Activated CD4-positive, alpha-beta T cell treated with anti-CD3 and anti-CD28 coated beads, Interleukin-2, amount 50 U/mL, for 48 hours (primary cell): ENCODE measurements at places on chromosomes 2 and 18.

DNA sequence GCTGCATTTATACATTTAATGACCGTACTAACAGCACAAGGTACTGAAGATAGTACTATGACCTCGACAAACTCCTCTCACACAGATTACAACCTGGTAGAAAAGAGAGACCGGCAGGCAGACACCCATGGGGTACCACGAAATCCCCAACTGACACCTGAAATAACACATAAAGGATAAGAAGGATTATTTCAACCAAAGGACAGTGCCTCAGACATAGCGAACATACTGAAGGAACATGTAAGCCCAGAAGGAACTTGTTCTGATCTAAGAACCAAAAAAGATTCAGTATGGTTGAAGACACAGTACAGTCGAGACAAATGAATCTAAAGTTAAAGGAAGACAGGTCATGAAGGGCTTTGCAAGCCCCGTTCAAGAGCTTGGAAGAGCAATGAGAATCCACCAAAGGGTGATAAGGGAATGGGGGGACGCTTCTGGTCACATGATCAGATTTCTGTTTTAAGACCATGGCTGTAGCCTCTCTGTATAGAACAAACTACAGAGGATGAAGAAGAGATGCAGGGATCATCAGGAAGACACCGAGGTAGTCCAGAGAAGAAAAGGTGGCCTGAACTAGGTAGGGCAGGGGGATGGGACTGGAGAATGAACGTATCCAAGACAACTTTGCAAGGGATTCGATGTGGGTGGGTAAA is 902 bp downstream of the MCFD2 start:
- no peak for DNase-seq

DNA sequence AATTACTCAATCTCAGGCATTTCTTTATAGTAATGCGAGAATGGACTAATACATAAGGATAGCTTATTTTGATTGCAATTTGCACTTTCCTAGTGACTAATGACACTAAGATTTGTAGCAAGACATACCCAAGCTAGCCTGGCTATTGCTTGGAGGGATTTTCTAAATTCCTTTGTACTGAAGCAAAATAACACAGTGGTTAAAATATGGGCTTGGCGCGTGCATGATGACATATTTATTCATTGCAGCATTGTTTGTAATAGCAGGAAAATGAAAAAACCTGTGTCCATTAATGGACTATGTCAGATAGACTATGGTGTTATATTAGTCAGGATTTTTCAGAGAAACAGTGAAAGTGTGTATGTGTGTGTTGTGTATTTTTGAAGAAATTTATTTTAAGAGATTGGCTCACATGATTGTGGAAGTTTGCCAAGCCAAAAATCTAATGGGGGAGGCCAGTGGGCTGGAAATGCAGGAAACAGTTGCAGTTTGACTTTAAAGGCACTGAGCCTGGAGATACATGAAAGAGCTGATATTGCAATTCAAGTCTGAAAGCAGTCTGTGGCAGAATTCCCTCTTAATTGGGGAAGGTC is 16.7 kb upstream of the LAPTM4A start:
- no peak for DNase-seq

- no peak for DNase-seq
These were observed 1.8 kb downstream of the ADRA2B start for GRCh38 chr2:96114546-96114902.

GRCh38 chr2:230614040-230614439 is 98.6 kb upstream of the CAB39 start:
- no peak for DNase-seq

GRCh38 chr2:221844212-221845020 is 272.3 kb upstream of the EPHA4 start:
- no peak for DNase-seq

DNA sequence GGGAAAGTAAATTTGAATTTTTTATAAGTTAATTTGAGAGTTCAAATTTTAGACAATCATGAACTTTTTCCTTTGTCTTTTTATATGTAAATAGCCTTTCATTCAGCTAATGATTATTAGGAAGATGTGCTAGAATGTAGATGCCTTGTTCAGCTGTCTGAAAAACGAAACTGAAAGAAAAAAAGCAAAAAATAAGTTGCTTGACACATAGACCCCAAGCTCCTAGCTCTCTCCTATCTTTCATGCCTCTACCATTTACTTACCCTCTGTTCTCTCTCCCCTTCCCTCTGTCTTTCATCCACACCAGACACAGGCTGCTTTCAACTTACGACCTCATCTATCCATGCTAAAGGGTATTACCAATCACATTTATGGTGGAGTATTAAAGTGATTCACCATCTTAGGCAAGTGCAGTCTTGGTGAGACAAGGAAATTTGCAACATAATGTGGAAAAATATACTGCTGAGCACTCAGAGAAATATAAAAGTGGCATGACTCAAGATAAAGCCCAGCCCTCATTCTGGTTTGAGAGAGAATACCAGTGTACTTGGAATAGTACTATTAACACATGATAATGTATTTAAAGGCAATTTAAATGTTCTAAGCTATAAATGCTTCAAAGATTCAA is 425.6 kb downstream of the SUCLG1 start:
- no peak for DNase-seq
